ENCODE measurements at places on chromosomes 1 and 21. TPM values are rescaled to one million over a fixed set of nuclear protein-coding genes. Genes with fewer than 3 reads are reported as not detected.

ASPM gene
- total RNA-seq: 19.2 TPM

FAM163A gene
- total RNA-seq: not detected

CD34 gene
- total RNA-seq: not detected

PLPPR5 gene
- not detected for total RNA-seq

- DNase-seq: peak; percentile 0
- no peak overlapping the region for H3K27ac ChIP-seq
- no peak overlapping the region for H3K4me3 ChIP-seq
- peaks cover 18% of the 10 kb centered on the region for H3K4me1 ChIP-seq
- H3K27me3 ChIP-seq: no peaks in the 10 kb centered on the region
- H3K36me3 ChIP-seq: no peaks in the 10 kb centered on the region
Measured at GRCh38 chr1:59816318-59816878, 1.6 kb downstream of the HOOK1 start.

- DNase-seq: no peak
- peaks cover 3% of the 10 kb centered on the region for H3K27me3 ChIP-seq
- no peak overlapping the region for H3K4me3 ChIP-seq
Measured at GRCh38 chr1:224054012-224054411, 59.9 kb upstream of the FBXO28 start.
